Stimulated activated CD8-positive, alpha-beta memory T cell treated with anti-CD3 and anti-CD28 coated beads, Interleukin-4, amount 100 ng/mL, for 1 hour (primary cell): ENCODE measurements at places on chromosomes 4 and X.

DNA sequence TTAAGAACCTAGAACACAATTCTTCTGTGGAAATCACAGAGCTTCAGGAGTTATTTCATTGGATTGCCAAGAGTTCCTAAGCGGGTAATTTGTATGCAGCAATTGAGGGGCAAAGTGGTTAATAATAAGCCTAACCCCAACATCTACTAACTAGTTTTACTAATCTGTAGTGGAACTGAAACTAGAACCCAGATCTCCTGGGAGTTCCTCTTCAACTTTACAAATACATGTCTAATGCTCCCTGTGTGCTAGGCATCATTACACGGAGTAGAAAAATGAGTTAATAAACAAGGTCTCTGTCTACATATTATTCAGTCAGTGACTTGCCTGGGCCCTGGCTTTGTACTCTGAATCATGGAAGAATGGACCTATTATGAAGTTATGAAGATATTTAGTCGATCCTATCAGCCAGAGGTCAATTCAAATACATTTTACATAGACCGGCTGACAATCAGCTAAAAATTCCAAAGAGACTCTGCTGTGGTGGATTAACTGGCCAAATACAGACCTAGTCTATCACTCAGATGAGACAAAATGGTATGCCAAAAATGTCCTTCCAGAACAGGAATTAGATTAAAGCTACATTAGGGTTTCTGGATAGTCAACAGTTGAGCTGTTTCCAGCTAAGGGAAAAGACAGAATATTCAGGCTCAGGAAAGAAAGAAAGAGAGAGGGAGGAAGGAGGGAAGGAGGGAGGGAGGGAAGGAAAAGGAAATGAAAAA lies 326.0 kb downstream of the FBXW7 start:
- DNase-seq = no peak

DNA sequence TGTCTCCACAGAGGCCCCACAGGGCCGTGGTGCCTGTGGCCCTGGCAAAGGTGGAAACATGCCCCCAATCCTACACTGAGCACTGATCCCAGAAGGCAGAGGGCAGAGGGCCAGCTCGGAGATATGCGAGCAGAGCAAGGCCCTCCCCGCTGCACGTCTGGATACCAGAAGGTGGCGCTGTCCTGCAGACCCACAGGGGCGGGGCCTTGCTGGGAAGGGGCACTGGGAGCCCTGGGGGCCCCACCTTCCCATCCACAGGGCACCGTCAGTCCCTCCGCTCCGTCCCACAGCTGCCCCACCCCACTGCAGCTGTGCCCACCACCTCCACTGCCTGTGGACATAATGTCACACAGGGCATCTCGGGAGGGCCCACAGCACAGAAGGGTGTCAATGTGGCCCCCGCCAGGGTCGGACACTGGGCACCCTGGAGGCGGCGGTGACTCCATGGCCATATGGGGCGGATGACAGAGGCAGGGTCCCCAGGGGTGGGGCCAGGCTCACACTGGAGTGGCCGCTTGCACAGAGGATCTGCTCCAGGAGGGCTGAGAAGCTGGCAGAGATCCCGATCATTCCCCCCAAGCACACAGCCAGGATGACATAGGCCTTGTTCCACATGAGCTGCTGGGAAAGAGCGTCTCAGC lies 4.8 kb downstream of the SLC49A3 start:
- no peak for DNase-seq

DNA sequence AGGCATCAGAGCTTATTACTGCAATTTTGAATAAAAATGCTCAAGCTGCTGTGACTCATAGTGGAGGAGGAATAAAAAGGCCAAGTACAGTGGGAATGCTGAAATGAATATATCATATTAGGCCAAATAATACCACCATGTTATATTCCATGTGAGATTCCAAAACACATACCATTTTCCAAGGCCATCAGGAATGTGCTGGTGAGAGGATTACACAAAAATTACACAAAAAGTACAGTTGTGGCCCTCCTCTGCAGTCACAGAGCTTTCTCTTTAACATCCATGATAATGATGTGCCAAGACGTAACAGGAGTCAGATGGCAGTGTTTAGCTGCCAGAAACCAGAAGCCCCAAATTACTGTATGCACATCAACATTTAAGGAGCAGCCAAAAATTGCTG lies 153.5 kb downstream of the PCDH18 start:
- no peak for DNase-seq

DNA sequence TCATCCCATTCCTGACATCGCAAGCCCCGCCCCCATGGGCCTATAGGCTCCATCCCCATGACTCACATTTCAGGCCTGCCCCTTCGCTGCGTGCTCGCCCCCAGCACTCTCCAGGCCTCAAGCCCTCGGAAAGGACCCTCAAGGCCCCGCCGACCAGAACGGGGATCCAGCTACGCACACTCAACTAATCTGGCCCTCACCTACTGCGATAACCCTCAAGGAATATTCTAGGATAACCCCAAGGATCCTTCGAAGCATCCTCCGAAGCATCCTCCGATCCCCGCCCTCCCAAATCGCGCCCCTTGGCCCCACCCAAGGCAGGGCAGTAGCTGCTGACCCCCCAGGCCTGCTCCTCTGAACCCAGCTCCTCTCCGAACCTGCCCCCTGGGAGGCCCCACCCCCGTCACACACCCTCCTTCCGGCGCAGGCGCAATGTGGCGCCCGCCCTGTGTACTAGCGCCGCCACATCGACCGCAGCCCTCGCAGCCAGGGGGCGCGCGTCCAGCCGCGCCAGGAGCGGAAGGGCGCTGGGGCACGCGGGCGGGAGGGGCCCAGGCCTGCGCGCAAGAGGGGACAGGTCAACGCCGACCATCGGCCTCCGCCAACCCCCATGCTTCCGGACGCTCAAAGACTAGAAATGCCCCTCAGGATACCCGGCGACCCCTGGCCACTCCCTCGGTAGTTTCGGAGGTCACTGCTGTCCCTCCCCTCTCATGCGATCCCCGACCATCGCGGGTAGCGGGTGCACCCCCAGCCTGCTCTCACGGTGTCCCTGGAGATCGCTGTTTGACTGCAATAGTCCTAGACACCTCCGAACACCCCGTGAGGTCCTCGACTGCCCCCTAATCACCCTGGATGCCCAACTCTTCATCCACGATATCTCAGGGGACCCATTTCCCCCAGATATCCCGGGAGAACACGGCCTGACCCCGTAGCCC lies 6.4 kb upstream of the MAGIX start:
- peak; percentile 71 for DNase-seq

DNA sequence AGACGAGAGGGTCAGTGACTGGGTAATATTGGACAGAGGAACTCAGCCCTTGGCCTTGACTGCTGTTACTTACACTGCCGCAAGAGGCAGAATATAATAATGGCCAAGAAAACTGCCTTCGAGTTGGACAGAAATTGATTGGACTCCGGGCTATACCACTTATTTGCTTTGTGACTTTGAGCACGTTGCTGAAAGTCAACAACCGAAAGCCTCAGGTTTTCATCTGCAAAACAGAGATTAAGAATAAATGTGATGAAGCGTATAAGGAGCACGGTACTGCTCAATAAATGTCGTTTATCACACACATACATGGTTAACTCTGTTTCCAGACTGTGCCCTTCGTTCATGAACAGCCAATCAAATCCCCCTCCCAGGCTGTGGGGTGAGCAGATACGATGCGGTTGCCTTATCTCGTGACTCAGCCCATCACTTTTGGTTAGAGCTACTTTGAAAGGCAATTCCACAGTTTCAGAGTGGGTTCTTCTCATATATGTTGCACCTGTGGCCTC lies 91.6 kb downstream of the TSPAN7 start:
- DNase-seq = no peak

DNA sequence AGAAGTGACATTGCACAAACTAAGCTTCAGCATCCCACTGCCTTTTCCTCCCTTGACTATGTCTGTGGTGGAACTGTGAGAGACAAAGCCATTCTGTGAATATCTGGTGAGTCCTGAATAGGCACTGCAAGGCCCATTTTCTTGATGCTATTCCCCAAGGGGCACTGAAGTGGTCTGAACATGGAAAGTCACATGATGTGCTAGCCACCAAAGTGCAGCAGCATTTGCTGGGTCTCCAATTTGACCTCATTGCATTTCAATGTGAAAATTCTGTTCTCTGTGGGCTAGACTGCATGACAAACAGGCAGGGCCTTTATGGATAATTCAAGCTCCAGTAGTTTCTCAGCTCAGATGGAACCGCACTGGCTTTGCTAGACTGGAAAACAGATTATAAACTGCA lies 627.4 kb upstream of the BOD1L1 start:
- no peak for DNase-seq

GRCh38 chrX:39418254-39418704 lies 617.0 kb downstream of the MID1IP1 start:
- no peak for DNase-seq

GRCh38 chr4:89906777-89907521 lies 12.3 kb downstream of the MMRN1 start:
- no peak for DNase-seq

DNA sequence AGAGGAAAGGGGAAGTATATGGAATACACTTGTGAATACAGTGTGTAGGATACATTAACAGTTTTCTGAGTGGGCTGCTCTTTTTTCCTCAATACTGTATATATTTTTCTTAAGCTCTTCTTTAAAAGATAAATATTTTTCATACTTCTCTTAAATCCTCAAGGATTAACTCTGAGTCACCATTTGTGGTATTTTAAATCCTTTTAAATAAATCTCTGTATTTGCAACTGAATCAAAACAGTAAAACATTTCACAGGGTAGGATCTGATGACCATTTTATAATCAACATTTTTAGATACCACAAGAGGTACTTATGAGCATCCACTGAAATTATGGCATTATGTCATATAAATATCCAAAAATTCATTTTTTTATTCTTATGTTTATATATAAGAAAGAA lies 87.6 kb downstream of the GAB1 start:
- DNase-seq = no peak

- DNase-seq = no peak
Observed at GRCh38 chrX:21691512-21692018, 33.4 kb upstream of the KLHL34 start.

DNA sequence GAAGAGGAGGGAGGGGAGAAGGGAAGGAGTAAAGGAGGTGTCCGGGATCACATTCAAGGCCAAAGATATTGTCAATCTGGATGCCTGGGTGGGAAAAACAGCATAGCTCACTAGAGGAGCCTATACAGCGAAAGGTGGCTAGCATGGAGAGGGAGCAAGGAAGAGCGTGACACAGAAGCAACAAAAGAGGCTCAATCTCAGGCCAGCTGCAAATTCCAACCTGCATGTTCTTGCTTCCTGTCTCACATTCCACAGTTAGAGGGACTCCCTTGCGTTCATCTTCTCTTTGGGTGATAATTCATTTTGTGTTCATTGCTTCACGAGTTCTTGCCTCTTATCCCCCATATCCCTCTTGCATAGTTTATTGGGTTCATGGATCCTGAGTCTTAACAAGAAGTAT lies 3.0 kb upstream of the CLNK start:
- DNase-seq = no peak

DNA sequence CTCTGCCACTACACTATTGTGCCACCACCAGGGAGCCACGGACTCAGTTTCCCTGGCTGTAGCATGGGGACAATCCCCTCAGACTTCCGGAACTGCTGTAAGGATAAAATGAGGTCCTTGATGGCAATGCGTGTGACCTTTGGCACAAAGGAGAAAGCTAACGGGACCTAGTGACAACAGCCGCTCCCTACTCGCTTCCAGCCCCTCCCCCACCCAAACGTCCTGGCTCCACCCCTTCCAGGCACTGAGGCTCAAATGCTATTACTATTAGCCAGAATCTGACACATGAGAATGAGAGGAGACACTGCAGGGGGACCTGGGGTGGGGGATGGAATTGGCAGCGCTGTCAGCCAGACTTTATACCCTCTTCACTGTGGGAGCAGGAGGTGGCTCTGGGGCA lies 5.4 kb upstream of the DUSP9 start:
- no peak for DNase-seq

- DNase-seq = no peak
Observed at GRCh38 chr4:46399440-46399839, 9.5 kb upstream of the GABRA2 start.
